ENCODE measurements at places on chromosomes 5 and 9.

GRCh38 chr9:21268347-21268657, 28.5 kb upstream of the IFNA14 start:
- DNase-seq: no peak

DNA sequence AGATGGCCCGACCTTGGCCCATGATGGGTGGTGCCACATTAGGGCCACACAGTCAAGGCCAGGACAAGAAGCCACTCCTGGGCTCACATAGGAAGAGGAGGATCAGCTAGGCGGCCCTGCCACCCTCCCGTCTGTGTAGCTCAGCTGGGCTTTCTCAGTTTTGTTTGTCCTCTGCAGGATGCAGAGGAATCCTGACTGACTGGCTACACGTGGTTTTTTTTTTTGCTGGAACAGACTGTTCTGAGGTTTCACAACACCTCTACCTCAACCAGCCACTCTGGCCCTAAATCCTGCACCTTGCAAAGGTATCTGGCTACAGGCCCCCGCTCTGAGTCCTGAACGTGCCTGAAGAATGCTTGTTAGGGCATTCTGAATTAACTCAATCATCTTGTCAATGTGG, 88.3 kb upstream of the MSX2 start:
- DNase-seq: no peak

- no peak for DNase-seq
Observed at GRCh38 chr5:1670351-1670750, 129.3 kb downstream of the MRPL36 start.

DNA sequence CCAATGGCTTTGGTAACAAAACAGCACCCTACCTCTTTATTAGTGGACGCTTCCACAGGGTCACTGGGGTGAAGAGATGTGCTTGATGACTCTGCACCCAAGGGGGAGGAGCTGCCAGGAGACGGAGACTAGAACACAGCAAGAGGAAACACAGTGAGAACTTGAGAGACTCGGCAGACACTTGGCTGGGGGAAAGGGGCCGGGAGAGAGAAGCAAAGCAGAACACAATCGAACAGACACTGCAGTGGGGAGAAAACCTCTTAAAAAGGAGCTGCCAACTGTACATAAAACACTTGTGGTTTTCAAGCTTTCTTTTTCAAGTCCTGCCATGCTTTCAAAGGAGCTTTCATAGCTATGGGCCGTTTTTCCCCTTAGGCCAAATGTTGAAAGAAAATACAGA, 151.0 kb downstream of the ENTREP1 start:
- DNase-seq: no peak

GRCh38 chr9:14924230-14925219, 14.3 kb upstream of the FREM1 start:
- DNase-seq: no peak

GRCh38 chr5:32443145-32443540, 1.4 kb downstream of the ZFR start:
- DNase-seq: no peak

DNA sequence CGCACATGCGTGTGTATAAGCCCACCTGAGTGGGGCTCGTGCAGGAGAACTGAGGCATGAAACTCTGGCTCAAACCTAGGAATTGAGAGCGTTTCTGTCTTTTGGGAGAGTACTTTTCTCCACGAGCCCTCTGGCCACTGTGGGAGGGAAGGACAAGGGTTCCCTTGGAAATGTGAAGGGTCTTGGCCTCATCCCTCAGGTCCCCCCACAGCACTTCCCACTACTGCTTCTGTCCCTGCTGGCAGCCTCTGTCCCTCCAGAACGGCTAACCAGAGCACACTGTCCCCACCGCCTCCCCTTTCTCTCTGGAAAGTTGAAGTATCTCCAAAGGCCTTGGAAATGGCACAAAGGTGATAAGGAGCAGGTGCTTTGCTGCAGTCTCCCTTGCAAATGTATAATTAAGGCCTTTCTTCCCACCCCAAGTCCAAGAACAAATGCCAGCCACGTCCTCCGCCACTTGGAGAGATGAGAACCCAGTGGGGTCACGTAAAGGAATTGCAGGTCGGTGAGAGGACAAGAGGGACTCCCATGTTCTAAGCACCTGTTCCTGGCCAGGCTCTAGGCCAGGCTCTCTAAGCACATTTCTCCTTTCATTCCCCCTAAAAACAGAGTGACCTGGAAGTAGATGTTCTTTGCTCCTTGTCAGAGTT, 107.9 kb upstream of the LMX1B start:
- no peak for DNase-seq

Measured in forelimb muscle (tissue), 1 donor.